Mesenteric fat pad (tissue), 1 donor: ENCODE measurements at places on chromosomes 16 and 17.

GRCh38 chr17:76198702-76199101 is 41.6 kb downstream of the RNF157 start:
- no peak for DNase-seq

DNA sequence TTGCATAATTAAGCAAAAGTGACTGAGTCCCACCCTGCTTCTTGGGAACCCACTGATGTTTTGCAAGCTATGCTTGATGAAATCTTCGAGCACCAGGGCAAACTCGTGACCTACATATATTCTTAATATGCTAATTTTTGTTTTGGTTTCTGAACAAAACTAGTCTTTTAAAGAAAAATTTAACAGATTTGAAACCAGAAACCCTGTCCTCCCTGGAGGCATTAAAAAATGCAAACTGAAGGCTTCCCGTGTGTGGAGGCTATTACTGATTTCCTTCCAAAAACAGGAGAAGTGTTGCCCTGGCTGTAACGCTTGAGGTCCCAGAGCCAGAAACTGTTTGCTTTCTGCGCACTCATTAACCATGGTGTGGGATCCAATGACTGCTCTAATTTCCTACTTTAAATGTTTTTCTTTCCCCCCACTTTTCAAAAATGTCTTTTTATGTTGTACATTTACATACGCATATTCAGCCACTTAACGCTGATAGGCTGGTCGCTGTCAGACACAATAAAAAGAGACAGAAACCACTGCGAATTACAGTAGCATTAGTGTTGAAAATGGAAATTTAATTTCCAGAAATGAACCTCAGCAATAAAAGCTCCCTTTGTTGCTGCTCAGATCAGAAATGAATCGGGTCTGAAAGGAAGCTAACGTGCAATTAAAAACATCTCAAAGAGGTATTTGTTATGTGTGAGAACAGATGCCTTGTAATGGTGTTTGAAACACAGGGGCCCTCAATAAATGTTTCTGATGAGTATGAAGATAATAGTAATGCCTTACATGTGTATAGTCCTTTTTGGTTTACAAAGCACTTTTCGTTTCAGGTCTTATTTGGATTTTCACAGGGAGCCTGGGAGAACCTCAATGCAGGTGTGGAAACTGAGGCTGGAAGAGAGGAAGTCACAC is 39.9 kb upstream of the IRX6 start:
- no peak for DNase-seq

GRCh38 chr16:58962811-58963210 is 228.7 kb upstream of the GOT2 start:
- DNase-seq: no peak

DNA sequence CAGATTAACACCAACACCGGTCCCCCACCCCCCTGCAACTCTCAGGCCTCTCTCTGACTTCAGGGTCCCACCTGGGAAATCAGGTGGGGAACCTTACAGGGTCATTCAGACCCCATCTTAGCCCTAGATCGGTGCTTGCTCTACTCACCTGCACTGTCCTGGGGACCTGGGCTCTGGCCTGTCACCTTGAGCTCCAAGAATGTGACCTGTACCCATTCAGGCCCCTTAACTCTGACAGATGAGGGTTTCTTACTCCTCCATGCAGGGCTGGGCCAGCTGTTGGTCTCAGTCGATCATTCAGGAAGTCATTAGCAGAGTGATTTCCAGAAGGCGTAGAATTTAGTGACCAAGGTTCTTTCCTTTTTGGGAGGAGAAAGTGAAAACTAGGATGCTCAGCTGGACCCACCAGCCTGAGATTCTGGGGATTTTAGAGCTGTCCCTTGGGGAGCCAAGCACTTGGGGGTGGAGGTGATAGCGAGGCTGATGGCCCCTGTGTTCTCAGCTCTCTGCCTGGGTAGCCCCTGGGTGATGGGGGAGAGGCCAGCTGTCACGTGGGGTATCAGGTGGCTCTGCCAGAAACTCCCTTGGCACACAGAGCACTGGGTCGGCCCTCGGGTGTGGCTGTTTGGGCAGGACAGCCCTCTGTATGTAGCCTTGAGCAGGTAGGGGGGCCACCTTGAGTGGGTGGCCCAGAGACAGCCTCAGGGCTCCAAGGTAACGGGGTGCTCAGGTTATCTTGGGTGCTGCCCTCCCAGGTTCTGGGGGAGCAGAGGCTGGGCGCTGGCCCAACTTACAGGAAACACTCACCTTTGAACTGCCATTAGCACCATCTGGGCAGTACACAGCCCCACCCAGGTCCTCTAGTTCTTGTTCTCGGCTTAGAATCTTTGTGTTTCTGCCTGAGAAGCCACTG is 724 bp downstream of the MVP start:
- DNase-seq: no peak

DNA sequence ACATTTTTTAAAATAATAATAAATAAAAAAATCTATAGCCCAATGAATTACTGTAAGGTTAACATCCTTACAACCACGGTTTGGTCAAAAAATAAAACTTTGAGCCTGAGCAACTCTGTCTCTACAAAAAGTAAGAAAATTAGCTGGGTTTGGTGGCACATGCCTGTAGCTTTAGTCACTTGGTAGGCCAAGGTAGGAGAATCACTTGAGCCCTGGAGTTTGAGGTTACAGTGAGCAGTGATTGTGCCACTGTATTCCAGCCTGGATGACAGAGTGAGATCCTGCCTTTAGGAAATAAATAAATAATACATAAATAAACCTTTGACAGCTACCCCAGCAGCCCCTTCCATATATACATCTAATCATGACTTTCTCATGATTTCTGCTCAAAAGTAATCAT is 26.9 kb upstream of the PHAF1 start:
- DNase-seq: no peak

- no peak for DNase-seq
Measured at GRCh38 chr17:34252095-34252443, 3.0 kb upstream of the CCL2 start.
